ENCODE measurements at places on chromosomes 16 and 17.
A peak's percentile ranks its signal among the peaks of the same experiment; 100 is the strongest.

DNA sequence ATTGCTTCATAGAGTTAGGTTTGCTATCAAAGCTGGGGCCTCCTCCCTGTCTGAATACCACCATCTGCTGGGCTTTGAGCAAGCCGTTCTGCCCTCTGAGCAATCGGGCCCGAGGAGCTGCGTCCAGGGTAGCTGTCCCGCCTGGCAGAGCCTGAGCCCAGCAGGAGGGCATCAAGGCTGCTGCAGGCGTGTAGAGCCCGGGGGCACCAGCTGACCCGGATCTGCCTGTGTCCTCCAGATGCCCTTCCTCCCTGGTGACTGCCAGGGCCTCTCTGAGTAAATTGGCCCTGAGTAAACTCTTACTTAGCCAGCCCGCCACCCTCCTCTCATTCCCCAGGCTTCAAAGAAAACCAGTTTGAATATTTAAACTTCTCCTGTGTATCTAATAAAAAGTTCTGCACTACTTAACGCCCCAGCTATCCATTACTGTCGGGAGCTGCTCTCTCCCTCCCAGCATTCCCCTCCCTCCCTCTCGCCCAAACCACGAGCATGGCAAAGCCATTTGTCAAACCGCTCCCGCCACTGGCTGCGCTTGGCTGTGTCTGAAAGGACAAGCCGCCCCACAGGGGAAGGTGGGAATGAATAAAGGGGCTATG, 16.4 kb downstream of the CDK5RAP3 start:
- peak; percentile 44 for DNase-seq

GRCh38 chr16:78778101-78779004, 678.9 kb downstream of the WWOX start:
- DNase-seq: no peak

- DNase-seq: no peak
Measured at GRCh38 chr16:48907906-48908634, 298.1 kb upstream of the N4BP1 start.

DNA sequence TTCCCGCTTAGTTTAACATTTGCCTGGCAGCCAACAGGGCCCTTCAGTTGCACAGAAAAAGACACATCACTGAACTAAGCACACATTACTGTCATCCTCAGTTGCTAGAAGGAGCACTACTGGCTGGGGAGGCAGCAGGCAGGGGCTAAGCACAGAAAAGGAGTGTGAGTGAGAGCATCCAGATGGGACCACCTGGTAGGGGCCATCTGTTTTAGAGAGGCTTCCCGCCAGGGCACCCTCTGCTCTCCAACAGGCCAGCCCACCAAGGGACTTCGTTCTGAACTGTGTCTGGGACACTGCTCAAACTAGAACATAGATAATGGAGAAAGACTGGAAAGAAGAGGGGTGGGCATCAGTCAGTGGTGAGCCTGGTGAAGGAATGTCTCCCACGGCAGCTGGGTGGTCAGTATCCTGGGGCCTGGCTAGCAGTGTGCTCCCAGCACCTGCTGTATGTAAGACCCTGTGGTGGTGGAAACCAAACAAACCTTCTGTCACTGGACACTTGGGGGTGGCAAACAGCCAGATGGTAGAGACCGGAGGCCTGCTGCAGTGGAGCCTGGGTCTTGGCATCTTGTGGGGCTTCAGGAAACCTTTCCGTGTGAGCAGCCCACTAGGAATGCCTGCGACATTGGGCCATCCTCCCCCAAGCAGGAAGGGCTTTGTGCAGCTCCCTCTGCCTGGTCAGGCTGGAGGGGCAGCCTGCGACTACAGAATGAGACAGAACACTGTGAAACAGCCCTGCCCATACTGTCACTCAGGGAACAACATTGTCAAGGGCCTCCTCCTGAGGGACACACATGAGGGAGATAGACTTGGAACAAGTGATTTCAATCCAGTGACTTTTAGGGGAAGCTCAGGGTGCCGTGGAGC, 12.8 kb upstream of the RANGRF start:
- no peak for DNase-seq

DNA sequence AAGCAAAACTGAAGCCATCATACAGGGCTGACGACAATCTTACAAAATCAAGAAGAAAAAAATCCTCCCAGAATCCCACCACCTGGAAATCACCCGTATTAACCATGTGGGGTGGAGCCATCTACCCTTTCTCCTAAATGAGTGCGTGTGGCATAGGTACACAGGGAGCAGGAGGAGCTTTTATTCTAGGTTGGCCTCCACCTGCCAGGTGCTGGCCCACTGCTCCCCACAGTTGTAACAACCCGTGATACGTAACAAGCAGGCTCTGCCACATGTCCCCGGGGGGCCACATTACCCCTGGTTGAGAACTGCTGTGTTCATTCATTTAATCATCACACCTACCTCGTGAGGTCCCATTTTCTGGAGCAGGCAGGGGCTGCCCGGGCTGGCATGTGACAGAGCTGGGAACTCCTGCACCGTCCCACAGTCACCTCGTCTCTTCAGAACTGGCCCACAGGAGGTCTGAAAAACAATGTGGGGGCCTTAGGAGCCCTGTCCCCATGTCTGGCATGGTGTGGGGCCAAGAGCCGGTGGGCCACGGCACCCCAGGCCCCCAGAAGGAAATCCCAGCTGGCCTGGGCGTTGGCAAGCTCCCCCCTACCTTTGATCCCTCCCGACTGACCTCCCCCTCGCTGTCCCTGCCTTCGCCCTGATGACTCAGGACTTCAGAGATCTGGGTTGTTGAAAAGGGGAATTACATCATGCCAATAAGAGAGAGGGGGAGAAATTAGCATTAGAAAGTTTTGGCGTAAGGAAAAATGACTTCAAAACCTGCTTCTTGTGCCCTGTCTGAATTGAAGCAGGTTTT, 12.9 kb downstream of the CMIP start:
- peak; percentile 89 for DNase-seq

All from GM23248 (cell line).